Thoracic aorta (tissue), 2 donors: ENCODE measurements at places on chromosomes 13 and 19.

GRCh38 chr19:1250437-1251260 is 2.3 kb downstream of the MIDN start:
- DNase-seq = no peak

DNA sequence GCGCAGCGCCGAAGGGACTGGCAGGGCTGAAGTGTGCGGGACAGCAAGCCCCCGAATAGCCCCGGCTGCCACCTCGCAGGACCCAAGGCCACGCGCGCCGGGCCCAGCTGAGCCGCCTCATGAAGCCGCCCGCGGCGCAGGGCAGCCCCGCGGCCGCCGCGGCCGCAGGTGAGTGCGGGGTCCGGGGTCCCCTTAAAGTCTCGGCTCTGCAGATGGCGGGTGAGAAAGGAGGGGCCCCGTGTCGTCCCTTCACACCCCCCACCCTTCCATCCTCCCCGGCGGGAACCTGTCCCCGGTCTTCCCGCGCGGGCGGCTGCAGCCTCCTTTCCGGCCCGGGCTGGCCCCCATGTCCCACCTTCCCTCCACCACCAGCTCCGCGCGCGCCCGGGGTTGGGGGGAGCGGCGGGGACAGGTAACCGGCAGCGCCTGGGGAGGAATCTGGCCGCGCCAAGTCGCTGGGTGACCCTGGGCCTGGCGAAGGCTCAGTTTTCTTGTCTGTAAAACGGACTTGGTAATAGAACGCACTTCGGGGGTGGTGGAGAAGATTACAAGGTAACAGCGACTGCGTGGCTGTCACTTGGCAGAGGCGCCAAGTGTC is 338 bp downstream of the RGCC start:
- DNase-seq = no peak

GRCh38 chr19:30791088-30791487 is 418.9 kb downstream of the ZNF536 start:
- no peak for DNase-seq

DNA sequence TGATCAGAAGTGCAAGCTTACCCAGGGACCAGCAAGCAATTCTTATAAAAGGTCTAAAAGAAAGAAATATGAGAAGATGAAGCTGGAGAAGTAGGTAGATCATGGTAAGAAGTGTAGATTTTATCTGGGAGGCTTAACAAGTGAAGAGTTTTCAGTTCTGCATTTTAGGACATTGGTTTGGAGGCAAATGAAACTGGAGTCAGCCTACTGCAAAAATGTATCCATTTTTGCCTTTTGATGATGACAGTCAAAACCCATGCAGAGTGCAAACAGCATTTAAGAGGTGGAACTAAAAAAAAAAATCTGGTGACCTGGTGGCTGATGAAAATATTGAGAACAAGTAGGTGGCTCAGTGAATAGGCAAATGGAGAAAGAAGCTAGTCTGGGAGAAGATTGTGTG is 216.9 kb downstream of the DNAJC15 start:
- DNase-seq = no peak

GRCh38 chr19:2034729-2035589 is 16.1 kb downstream of the MKNK2 start:
- DNase-seq = no peak

DNA sequence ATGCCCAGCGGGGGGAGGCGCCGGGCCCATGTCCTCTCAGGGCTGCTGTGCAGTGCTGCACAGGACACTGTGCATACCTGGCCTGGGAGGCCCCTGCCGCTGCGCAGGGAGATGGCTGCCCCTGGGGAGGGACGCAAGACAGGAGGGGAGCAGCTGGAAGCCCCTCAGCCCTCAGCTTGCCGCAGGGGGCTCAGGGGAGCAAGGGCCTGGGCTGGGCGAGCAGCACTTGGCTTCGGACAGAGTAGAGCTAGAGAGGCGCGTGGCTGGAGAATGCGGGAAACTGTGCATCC is 10.9 kb downstream of the CHERP start:
- no peak for DNase-seq

DNA sequence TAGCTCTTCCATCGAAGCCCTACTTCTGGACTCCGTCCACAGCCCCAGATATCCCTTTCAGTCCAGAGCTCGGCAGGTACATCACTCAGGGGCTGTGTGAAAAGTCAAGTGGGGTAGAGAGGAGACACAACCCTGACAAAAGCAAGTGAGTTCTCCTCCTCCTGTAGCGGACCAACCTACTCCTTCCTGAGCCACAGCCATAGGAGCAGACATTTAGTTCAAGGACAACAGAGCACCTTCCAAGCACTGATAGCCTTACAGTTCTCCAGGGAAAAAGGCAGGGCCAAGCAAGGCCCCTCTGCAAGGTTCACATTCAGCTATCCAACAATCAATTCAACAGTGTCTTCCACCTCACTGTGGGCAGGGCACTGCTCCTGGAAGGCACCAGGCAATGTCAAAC is 89.0 kb downstream of the FGF14 start:
- no peak for DNase-seq

- DNase-seq = no peak
Measured at GRCh38 chr13:49932868-49933267, 3.3 kb downstream of the SPRYD7 start.

- DNase-seq = no peak
Measured at GRCh38 chr13:21613791-21614190, 9.8 kb upstream of the MICU2 start.

- no peak for DNase-seq
Measured at GRCh38 chr13:96730676-96731075, 263.6 kb downstream of the OXGR1 start.

GRCh38 chr19:56176881-56177280 is 1.1 kb downstream of the GALP start:
- DNase-seq = no peak

DNA sequence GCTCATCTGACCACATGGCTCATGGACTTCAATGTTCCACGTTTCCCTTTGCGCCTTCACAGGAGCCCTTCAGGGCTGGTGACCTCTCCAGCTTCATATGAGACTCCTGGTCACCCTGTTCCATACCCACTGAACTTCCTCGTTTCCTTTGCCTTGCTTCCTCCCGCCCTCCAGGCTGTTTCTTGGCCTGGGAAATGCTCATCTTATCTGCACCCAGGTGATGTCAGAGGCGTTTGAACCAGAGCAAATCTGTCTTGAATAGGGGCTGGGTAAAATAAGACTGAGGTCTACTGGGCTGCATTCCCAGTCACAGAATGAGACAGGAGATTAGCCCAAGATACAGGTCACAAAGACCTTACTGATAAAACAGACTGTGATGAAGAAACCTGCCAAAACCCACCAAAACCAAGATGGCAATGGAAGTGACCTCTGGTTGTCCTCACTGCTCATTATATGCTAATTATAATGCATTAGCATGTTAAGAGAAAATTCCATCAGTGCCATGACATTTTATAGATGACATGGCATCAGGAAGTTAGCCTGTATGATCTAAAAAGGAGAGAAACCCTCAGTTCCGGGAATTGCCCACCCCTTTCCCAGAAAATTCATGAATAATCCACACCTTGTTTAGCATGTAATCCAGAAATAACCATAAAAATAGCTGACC is 102.7 kb downstream of the DCLK1 start:
- DNase-seq = no peak

- DNase-seq = no peak
Measured at GRCh38 chr19:34188408-34188807, 16.1 kb downstream of the LSM14A start.

DNA sequence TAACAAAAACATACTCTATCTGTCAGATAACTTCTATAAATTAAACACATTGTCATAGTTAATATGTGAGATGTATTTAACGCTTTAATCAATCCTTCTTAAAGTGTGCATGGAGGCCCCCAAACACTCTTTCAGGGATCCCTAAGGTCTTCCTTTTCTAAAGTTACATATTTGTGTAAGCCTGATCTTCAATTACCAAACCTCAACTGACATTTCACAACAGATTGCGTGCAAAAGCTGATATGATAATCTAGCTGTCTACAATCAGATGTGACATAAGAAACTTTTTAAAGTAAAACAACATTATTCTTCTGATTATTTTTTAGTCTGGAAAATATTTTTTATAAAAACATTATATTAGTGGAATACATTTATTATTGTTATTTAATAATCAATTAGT is 1850.4 kb downstream of the OLFM4 start:
- DNase-seq = no peak

- no peak for DNase-seq
Measured at GRCh38 chr19:12948612-12949362, 3.1 kb downstream of the RAD23A start.

DNA sequence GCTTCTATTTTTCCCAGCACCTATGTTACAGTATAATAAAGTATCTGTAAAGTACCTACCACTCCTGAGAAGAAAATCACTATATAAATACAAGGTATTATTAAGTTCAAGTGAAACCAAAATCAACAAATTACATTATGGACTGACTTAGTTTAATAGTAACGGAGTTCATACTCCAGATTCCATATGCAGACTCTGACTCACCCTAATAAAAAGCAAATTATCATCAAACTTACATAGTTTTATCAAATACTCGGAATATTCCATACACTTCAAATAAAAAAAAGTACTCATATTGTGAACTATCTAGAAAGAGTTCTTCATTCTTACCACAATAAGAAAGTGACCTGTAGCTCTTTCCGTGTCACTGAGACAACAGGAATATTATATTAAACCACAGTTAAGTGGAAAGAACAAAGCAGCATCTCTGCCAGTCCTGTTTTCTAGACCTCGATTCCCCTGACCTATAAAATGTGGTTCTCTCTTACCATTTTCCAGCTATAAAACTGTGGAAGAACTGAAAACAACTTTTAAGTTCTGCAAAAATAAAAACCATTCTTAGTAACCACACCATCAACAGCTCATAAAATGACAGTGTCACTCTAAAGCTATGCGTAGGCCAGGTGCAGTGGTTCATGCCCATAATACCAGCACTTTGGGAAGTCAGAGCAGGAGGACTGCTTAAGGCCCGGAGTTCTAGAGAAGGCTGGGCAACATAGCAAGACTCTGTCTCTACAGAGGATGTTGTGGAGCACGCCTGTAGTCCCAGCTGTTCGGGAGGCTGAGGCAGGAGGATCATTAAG is 42.6 kb downstream of the USP12 start:
- DNase-seq = no peak

DNA sequence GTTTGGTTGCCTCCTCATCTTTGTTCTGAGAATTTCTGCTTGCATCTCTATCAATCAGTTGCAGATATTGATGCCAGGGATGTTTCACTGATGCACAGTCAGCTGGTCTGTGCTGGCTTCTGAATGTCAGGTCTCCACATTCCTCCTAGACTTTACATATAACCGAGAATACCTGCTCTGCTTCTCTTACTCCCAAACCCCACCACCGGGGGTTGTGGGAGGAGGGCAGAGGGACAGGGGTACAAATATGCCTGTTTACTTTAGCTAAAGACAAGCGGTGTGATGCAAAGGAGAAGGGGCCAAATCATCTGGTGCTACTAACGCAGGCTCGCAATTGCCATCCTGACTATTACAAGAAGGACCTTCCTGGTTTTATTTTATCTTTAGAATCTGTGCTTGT is 17.4 kb upstream of the KLHL1 start:
- DNase-seq = no peak

DNA sequence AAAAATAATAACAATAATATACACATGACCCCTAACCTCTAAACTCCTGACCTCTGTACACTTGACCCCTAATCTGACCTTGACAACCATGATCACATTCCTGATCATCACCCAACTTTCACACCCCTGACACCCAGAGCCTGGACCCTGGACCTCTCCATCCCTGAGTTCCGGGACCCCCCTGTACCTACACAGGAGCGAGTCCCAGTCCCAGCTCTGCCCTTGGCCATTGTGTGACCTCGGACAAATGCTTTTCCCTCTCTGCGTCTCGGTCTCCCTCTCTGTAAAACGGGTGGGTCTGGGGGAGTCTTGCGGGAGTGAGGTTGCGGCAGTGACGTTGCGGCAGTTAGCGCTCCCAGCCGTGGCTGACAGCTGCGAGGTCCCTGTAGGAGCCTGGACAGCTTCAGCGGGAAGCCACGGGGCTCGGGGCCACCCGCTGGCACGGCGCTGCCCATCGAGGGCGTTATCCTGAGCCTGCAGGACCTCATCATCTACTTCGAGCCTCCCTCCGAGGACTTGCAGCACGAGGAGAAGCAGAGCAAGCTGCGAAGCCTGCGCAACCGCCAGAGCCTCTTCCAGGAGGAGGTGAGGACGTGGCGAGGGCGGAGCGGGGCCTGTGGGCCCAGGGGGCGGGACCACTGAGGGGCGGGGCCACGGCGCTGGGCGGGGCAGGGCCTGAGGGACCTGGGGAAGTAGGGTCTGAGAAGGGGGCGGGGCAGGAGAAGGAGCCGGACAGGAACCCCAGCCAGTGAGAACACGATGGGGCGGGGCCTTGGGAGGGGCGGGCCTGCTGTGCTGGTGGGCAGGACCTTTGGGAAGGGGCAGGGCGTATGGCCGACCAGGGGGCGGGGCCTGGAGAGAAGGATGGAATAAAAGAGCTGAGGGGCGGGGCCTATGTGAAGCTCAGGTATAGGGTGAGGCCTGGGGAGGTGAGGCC is 19.2 kb downstream of the RYR1 start:
- DNase-seq = no peak

GRCh38 chr19:38099966-38100365 is 124.1 kb downstream of the DPF1 start:
- DNase-seq = no peak

DNA sequence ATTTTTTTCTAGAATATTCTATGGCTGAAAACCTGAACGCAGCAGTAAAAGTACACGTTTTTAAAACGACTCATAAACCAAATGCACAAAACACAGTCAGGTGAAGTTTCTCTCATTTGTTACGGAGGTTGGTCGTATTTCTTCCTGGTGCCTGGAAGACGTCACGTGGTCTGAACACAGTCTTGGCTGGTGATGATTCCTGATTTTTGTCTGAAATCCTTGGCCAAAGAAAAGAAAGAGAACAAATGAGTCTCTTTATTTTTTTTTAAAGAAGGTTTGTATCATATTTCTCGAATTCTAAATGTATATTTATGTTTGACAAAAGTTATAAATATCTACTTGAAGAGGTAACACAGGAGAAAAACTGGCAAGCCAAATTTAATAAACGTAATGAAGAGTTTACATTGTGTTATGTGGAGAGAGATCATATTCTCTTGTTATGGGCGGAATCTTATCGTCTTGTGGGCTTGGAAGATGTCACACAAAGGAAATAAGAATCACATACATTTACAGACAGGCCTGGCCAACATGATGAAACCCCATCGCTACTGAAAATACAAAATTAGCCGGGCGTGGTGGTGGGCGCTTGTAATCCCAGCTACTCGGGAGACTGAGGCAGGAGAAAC is 10.0 kb upstream of the PNMA8A start:
- no peak for DNase-seq

DNA sequence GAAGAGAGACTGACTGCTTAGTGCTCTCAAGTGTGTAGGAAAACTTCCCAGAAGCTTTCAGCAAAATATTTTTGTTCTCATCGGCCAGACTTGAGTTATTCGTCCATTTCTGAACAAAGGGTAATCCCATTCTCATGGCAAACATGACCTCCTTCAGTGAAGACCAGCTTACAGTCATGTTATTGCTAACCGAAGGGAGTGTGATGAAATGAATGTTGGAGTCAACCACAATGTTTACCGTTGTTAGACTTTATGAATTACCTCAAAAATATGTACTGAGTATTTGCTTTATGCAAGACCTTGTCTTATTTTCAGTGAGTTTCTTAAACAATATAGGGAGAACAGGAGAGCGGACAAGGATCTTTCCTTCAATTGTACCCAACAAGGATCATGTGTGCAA is 228.6 kb downstream of the LMO7 start:
- DNase-seq = no peak

- DNase-seq = no peak
Measured at GRCh38 chr19:19858751-19859150, 6.9 kb upstream of the ZNF253 start.
